ENCODE measurements at places on chromosomes 13 and 19.

GRCh38 chr19:49338023-49338677 lies 2.9 kb downstream of the CD37 start:
- DNase-seq = no peak

GRCh38 chr13:43258771-43259170 lies 235.4 kb downstream of the DNAJC15 start:
- DNase-seq = no peak

GRCh38 chr13:99955107-99955746 lies 16.3 kb downstream of the ZIC5 start:
- no peak for DNase-seq

- no peak for DNase-seq
Observed at GRCh38 chr13:30388406-30389283, 33.6 kb upstream of the UBE2L5 start.

- no peak for DNase-seq
Observed at GRCh38 chr13:111177081-111177711, 62.1 kb downstream of the ARHGEF7 start.

- DNase-seq = no peak
Observed at GRCh38 chr19:54336893-54337857, 1.8 kb downstream of the LILRA4 start.

DNA sequence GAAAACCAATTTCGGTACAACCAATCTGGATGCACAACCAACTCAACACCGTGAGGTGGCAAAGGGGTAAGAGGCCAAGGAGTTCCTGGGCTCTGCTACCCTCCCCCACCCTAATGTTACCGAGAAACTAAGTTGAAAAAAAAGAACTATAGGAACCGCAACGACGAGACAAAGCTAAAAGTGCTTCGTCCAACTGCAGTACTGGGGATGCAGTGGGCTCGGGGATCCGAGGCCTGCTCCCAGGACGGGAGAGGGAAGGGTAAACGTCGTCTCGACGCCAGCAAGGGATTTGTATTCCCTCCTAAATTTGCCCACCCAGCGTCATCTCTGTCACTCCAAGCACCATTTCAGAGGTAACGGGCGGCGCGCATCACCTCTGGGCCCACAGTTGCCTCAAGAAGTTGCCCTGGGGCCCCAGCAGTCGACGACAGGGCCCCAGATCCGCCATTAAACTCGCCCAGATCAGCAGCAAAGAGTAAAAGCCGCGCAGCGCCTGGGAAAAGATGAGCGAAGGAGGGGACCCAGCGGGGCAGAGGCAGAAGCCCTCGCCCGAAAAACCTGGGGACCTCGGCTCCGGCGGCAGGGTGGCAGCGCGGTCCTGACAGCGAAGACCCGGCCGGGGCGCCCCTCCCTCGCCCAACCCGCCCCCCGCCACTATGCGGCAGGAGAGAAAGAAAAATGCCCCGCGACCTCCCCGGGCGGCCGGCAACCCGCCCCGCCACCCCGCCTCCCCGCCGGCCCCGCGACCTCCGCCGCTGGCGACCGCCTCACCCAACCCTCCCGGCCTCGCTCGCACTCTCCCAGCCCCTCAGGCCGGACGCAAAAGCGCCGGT lies 752 bp downstream of the ZMYM5 start:
- DNase-seq = peak; percentile 1

DNA sequence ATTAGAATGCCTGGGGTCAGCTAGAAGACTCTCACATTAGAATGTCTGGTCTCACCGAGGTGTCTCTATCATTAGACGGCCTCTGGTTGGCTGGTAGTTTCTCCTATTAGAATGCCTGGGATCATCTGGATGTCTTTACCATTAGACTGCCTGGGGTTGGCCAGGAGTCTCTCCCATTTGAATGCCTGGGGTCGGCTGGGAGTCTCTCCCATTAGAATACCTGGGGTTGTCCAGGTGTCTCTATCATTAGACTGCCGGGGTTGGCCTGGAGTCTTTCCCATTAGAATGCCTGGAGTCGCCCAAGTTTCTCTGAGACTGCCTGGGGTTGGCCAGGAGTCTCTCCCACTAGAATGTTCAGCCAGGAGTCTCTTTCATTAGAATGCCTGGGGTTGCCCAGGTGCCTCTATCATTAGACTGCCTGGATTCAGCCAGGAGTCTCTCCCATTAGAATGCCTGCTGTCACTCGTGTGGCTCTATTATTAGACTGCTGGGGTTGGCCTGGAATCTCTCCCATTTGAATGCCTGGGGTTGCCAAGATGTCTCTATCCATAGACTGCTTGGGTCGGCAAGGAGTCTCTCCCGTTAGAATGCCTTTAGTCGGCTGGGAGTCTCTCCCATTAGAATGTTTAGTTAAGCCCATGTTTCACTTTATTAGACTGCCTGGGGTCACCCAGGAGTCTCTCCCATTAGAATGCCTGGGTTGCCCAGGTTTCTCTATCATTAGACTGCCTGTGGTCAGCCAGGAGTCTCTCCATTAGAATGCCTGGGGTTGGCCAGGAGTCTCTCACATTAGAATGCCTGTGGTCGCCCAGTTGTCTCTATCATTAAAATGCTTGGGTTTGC lies 1467.8 kb downstream of the UQCRFS1 start:
- DNase-seq = no peak

DNA sequence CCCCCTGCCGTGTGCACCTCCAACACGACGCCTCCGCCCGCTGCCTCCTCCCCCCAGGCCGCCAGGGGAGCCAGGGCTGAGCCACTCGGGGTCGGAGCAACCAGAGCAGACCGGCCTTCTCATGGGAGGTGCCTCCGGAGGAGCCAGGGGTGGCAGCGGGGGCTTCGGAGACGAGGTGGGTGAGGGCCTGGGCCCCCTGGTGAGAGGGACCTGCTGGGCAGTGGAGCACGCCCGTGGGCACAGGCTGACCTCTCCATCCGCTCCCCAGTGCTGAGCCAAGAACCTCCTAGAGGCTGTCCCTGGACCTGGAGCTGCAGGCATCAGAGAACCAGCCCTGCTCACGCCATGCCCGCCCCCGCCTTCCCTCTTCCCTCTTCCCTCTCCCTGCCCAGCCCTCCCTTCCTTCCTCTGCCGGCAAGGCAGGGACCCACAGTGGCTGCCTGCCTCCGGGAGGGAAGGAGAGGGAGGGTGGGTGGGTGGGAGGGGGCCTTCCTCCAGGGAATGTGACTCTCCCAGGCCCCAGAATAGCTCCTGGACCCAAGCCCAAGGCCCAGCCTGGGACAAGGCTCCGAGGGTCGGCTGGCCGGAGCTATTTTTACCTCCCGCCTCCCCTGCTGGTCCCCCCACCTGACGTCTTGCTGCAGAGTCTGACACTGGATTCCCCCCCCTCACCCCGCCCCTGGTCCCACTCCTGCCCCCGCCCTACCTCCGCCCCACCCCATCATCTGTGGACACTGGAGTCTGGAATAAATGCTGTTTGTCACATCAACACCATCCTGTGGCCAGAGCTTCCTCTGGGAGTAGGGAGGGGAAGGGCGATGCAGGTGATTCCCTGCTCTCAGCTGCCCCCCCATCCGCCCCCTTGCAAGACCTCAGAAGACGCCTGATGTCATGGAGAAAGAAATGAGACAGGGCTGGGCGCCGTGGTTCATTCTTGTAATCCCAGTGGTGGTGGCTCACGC lies 12.0 kb downstream of the BCAM start:
- no peak for DNase-seq

GRCh38 chr19:24048261-24048660 lies 38.7 kb upstream of the ZNF254 start:
- DNase-seq = no peak

DNA sequence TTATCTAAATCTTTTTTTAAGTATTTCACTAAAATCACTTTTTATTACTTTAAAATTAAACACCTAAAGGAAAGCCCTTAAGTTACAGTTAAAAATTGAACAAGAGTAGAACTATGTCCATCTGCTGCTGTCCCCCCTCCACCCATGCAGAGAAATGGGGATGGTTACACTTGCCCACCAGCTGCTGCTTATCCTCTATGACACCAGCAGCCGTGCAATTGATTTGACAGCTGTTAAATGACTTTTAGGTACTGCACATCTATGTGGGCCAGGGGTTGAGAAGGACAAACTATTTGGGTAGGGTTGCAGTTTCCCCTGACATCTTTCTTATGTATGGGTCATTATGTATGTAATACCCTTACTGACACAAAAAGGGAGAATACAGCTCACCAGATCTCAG lies 77.2 kb downstream of the TBC1D4 start:
- DNase-seq = no peak

DNA sequence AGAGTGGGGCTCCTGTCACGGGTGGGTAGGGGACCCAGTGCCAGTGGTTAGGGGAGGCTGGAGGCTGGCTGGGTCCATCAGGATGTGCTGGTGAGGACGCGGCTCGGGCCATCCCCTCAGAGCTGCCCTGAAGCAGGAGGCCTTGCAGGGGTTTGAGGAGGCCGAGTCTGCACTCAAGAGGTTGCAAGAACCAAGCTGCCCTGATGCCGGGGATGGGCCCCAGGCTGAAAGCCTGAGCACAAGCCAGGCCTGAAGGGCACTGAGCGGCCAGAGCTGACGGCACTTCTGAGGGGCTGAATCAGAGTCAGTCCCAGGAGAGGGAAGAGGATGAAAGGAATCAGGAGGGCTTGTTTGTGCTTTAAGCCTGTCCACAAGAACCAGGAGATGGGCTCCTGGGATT lies 92.9 kb downstream of the RGCC start:
- no peak for DNase-seq

DNA sequence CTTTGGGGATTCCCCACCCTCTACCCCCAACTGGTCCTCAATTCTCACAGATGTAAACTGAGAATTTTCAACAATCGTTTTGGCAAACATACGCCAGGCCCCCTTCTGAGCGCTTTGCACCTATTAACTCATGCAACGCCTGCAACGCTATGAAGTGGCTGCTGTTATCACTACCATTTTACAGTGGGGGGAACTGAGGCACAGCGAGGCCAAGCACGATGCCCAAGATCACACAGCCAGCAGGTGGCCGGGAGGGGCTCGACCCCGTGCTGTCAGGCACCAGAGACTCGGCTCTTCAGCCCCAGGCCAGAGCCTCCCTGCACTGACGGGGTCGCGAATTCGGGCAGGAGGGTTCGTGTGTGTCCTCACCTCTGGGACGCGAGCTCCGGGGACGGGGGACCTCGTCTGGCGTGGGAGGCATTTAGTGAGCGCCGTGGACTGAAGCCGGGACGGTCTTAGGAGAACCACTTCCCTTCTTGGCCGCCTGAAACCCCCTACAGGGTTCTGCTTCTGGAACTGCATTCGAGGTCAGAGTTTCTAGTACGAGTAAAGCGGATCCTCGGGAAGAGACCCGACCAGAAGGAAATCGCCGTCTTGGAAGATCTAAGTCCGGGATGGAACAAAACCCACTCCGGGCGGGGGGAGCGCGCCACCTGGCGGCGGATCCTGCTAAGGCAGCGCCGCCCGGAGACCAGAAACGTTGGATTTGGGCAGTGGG lies 21.0 kb downstream of the ZNF114 start:
- peak; percentile 48 for DNase-seq

GRCh38 chr19:30381366-30381765 lies 9.2 kb downstream of the ZNF536 start:
- DNase-seq = no peak

GRCh38 chr19:31397308-31397707 lies 48.1 kb upstream of the TSHZ3 start:
- no peak for DNase-seq

DNA sequence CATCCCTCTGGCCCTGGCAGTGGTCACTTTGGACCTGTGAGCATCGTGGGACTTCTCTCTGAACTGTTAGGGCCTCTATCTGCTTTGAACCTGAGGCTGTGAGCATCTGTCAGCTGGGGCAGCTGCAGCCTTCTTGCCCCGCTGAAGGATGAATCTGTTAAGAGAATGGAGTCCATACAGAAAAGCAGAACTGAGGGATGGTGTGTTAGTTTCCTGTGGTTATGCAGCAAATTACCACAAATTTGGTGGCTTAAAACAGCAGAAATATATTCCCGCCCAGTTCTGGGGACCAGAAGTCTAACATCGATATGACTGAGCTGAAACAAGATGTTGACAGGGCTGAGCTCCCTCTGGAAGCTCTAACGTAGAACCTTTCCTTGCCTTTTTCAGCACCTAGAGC lies 1.6 kb upstream of the ZNF497 start:
- DNase-seq = no peak

GRCh38 chr19:47161876-47162489 lies 31.3 kb downstream of the SAE1 start:
- DNase-seq = no peak

GRCh38 chr13:98556968-98557631 lies 19.8 kb downstream of the STK24 start:
- DNase-seq = no peak

DNA sequence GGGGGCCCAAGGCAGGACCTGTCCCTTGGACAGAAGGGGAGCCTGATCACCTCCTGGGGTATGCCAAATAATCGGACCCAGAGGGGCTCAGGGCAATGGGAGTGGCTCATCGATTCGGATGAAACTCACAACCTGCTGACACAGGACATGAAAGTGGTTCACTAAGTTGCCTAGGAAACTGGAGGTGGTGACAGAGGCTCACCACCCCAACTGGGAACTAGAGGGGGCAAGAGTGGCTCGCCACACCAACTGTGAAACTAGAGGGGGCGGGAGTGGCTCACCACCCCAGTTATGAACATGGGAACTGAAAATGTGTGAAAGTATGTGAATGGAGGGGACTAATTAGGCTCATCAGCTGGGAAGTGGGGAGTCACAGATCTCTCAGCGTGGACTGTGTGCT lies 46.3 kb upstream of the ZNF737 start:
- DNase-seq = no peak

- peak; percentile 76 for DNase-seq
Observed at GRCh38 chr19:6674868-6675305, 4.9 kb upstream of the TNFSF14 start.

GRCh38 chr19:47699360-47699917 lies 13.8 kb upstream of the EHD2 start:
- DNase-seq = peak; percentile 35

Data from stimulated activated CD4-positive, alpha-beta T cell treated with anti-CD3 and anti-CD28 coated beads, Interleukin-1b, Interleukin-23, amount 100 ng/mL, for 1 hour (primary cell).